GM03348 (cell line): ENCODE measurements at places on chromosomes 3 and 15.
A peak's percentile ranks its signal among the peaks of the same experiment; 100 is the strongest.

DNA sequence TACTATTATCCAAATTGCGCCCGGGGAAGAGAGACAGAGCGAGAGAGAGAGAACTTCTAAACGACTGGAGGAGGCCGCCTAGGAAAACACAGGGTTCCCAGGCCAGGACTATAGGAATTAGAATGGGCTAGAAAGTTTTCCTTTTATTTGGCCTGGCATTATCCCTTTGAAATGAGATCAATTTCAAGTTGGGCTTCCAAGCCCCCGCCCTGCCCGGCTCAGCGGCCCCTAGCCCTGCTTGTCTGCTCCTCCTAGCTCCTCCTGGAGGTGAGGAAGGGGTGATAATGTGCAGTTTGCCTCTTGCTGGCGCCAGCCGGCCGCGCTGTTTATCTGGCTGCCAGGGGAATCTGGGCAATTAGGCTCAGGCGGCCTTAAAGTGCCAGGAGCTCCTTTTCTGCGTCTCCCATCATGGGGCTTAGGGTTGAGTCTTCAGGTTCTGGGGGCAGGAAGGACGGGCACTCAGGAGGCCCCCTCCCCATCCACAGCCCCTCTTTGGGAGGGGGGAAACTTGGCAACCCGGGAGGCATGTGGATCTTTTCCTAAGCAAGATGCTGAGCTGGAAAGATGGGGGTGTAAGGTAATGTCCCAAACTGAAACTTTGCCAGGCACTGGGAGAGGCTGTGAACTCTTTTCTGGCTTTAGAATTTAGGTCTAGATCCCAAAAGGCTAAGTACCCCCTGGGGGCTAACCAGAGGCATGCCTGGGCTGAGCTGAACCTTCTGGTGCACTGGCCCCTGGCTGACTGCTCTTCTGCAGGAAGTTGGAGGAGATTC lies 5.5 kb downstream of the SMAD6 start:
- peak; percentile 69 for DNase-seq

GRCh38 chr3:145648396-145648795 lies 512.6 kb downstream of the PLOD2 start:
- no peak for DNase-seq

GRCh38 chr15:78290222-78290621 lies 9.2 kb downstream of the SKIC8 start:
- DNase-seq = no peak

DNA sequence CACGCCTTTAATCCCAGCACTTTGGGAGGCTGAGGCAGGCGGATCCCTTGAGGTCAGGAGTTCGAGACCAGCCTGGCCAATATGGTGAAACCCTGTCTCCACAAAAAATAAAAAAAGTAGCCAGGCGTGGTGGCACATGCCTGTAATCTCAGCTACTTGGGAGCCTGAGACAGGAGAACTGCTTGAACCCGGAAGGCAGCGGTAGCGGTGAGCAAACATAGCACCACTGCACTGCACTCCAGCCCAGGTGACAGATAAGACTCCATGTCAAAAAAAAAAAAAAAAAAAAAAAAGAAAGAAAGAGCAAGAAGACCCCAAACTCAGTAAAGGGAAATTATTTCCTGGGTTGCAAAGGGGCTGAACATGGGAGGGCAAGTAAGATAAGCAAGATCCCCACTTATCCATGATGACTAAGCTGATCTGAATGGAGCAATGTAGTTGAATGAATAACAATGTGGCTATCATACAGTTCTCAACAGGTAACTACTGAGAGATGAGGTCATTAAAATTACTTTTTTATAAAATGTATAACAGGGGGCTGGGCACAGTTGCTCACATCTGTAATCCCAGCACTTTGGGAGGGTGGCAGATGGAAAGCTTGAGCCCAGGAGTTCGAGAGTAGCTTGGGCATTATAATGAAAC lies 46.0 kb downstream of the RBM15B start:
- no peak for DNase-seq

DNA sequence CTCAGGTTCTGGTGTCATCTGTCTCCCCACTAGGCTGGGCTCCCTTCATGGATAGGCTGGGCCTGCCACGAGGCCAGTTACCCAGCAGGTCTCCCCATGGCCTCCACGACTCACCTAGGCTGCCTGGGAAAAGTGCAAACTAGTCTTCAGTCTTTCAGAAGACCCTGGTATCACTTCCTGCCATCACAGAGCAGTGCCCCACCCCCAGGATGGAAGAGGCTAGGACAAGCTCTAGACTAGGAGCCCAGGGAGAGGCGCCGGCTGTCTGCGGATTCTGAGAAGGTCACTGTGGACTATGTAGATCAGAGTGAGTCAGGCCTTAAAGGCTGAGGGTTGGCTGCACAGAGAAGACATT lies 63.7 kb downstream of the CORO2B start:
- DNase-seq = no peak

DNA sequence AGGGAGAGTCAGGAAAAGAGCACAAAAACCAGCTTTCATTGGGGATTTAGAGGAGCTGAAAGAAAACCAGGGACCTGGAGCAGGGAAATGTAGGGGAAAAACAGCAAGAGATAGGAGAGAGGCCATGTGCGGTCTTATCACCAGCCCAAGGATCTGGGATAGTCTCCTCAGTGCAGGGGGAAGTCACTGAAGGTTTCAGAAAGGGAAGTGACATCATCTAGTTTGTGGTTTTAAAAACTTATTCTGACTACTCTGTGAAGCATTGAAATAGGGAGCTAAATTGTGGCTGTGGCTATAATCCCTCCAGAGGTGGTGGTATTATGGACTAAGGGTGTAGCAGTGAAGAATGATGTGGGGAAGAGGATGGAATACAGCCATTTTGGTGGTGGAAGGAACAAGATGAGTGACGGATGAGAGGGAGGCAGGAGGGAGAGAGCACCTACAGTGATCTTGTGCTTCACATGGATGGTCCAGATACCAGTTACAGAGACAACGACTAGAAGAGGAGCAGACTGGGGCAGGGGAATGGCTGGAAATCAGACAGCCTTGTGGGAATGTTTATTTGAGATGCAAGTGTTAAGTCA lies 72.7 kb downstream of the HMG20A start:
- DNase-seq = no peak

DNA sequence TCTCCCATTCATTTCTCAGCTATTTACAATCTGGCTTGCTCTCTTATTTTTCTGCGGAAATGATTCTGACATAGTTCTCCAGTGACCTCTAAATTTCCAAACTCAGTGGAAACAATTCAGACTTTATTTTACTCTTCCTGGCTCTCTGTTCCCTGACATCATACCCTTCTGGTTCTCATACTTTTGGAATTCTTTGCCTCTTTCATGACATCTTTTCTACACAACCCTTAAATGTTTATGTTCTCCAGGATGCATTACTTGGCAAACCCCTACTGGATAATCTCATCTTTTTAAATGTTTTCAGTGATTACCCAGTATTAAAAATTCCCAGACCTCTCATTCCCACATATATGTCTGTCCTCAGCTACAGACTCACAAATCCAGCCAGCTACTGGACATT lies 23.9 kb upstream of the PLSCR4 start:
- DNase-seq = peak; percentile 58

DNA sequence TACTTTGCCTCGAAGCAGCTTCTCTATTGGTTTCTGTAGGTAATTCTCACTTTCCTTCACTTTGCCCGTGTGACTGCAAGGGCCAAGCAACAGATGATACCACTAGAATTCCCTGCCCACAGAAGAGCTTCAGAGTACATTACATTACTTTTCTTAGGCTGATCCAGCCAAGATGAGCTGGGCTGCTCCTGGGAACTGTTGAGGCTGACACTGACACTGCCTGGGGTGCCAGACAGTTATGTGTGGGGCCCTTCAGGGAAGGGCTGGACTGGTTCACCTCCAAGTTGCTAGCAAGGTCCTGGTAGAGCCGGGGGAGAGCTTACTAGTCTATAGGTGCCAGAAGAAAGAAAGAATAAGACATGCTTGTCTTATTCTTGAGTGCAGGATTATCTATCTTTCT lies 19.0 kb downstream of the GORASP1 start:
- no peak for DNase-seq
